ENCODE measurements at places on chromosomes 5 and 9.

- DNase-seq: peak; percentile 10
These were observed 214.1 kb upstream of the TLE4 start for GRCh38 chr9:79357616-79358015.

- no peak for DNase-seq
These were observed 32.9 kb downstream of the NDFIP1 start for GRCh38 chr5:142141463-142141862.

DNA sequence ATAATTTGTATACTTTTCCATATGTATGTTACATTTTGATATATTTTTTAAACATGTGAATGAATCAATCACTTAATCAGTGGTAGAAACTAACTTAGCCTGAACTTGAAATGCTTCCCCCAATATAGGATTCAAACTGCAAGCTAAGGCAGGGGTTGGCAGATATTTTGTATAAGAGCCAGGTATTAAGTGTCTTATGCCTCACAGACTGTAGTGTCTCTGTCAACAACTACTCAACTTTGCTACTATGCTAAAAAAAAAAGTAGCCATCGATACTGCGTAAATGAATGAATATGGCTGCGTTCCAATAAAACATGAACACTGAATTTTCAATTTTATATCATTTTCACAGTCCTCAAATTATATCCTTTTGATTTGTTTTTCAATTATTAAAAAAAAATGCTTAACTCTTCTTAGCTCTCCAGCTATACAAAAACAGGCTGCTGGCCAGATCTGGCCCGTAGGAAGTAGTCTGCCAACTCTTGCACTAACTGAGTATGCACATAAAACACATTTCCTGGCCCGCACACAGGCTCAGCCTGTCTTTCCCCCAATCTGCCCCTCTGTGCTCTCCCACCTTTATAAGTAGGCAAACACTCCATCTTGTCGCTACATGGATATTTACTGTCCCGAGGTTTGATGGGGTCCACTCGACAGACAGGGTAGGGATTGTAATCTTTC is 91.8 kb downstream of the SAXO1 start:
- no peak for DNase-seq

DNA sequence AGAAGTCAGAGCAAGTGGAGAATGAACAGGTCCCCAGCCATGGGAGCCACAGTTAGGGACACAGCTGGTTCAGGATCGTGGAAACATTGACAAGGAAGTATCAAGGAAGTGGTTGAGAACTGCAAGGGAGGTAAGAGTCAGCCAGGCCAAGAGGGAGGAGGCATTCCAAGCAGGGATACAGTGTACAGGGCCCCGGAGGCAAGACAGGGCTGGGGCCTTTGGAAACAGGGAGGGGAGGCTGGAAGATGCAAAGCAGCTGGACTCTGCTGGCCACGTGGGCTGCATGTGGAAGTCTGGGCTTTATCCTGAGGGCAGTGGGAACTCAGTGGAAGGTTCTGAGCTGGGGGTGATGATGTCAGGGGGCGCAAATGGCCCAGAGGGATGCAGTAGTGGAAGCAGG is 14.2 kb downstream of the CCDC180 start:
- DNase-seq: no peak

DNA sequence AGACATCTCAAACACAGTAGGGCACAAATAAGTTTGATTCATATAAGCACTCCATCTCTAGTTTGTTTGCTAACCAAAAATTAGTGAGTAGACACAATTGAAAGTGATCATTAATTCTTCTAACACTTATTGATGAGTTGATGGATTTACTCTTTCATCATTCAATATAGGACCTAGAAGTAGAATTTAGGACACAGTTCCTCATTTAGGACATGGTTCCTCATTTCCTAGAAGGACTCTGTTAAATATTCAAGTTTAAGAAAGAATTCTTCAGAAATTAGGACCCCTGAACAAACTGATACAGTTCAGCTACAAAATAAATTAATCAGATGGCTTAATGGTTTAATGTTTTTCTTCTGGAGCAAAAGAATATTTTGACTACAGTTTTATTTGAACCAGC is 143.5 kb upstream of the PRR16 start:
- DNase-seq: no peak
